RPMI8226 (cell line): ENCODE measurements at places on chromosomes 4 and X.

DNA sequence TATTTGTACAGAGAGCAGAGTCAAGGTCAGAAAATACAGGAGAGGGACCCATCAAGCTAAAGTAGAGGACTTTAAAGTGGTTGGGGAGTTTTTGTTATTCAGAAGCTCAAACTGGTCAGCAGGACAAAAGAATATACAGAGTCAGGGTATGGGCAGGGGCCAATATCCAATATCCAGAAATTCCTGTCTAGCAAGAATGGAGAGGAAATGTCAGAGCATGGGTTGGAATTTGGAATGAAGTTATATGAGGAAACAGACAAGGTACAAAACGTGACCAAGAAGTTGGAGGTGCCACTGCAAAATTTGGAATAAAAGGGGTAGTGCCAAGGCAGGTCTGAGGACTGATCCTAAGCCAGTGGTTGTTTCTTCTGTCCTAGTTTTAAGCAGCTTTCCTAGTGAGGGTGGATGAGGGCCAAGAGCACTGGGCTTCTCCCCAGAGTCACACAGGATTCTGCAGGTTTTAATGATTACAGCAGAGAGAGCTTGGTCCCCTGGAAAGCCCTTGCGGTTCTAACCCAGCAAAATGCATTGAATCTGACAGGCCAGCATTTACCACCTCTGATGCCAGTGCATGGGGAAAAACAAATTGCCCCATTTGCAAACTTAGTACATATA lies 304.7 kb upstream of the FTHL17 start:
- no peak for DNase-seq

DNA sequence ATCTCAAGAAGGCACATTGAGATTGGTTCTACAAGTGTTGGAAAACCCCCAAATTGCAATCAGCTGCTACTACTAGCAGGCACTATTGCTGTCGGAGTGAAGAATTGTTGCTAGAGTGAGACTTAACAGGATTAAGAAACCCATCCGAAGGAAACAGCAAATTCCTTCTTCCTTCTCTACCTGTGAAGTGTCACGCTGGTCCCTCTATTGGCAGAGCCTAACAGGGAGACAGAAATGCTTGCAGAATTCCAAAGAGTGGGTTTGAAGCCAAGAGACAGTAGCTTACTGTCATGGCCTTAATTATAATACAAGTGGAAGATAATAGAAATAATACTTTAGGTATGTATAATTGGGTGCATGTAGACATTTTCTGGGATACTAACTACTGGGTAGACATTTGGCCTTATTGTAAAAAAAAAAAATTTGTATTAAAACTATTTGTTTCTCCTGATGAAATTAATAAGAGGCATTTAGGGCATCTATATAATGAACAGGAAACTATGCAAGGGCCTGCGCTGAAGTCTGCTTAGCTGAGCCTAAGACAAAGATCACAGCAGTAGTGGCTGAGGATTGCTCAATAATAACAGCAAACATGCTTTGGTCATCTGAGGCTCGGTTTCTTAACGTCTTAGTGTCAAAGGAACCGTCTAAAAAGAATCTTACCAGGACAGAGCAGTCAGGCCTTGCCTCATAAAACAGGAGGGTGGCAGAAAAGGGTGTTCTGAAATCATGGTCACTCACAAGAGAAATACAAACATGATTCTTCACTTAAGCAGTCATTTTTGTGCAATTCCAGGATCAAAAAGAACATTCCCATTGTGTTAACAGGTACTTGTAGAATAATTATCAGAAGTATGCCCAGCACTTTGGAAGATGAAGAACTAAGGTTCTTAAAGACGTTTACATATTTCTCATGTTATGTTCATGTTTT lies 40.8 kb downstream of the FAM241A start:
- DNase-seq, result no peak

DNA sequence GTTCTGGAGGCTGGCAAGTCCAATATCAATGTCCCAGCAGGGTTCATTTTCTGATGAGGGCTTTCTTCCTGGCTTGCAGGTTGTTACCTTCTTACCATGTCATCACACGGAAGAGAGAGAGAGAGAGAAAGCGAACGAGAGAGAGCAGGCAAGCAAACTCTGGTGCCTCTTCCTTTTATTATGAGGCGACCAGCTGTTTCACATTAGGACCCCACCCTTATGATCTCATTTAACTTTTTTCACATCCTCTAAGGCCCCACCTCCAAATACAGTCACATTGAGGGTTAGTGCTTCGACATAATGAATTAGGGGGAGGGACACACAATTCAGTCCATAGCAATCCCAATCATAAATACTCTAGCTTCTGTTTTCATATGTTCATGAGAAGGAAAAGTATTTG lies 10.6 kb upstream of the GPR174 start:
- DNase-seq, result no peak

GRCh38 chrX:37047776-37048175 lies 39.6 kb downstream of the FAM47C start:
- no peak for DNase-seq

GRCh38 chr4:151304755-151305154 lies 20.6 kb downstream of the SH3D19 start:
- DNase-seq, result no peak

DNA sequence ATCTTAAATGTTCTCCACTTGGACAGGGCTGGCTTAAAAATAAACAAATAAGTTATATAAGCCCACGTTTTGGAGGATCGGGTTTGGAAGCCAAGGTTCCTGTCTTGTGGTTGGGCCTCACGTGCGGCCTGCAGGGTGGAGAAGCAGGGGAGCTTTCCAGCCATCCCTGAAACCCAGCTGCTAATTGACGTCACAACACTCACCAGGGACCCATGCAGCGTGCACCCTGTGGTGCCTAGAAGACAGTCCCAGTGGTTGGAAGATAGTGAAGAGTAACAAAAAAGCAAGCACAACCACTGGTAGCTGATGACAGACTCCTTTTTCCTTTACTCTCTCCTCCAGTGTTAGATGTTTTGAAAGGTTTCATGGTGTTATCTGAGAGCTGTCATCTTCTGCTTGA lies 142.0 kb upstream of the RBPJ start:
- no peak for DNase-seq

DNA sequence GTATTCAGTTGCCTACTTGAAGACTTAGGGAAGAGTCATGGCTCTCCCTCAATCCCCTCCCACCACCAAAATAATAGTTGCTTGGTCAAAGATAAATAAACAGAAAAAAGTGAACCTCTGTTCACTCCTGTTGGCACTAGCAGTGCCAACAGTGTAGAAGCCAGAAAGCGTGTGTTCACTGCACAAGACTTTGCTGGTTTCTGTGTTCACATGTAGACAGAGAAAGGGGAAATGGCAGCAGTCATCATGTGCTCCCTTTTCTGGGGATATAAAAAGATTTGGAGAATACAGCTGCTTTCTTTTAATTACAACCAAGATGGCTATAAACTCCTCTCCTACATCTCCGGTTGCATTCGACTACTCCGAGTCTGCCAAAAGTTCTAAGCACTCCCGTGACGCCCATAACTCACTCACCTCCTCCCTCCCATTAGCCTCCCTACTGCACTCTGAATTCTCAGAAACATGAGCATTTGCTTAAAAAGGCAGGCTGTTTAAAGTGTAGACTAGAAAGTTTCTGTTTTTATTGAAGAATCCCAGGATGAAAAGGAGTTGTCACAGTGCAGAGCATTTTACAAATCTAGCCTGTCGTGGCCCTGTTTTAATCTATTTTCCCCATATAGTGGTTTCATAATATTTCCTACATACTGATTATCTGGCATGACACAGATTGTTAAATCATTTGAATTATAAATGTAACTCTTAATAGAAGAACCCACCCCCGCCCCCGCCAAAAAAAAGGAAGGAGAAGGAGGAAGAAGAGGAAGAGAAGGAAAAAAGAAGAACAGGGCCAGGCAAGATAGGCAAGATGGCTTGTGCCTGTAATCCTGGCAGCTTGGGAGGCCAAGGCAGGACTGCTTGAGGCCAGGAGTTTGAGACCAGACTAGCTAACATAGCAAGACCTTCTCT lies 16.7 kb downstream of the LGI2 start:
- no peak for DNase-seq

DNA sequence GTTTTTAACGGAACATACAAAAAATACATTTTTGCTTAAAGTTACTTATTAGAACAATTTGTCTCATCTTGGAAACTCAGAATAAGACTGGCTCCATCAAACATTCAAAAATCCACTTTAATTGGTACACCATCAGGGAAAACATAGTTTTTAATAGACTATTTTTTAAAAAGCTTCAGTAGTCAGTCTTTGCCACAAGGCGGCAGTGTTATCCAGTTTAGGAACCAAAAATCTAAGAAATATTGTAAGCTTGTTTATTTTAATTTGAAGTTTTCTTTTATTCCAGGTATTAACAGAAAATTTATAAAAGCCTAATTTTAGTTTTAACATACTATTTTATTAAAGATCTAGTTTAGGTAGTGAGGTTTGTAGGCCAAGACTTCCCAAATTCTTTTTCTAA lies 107.7 kb downstream of the APOOL start:
- DNase-seq, result peak; percentile 15

DNA sequence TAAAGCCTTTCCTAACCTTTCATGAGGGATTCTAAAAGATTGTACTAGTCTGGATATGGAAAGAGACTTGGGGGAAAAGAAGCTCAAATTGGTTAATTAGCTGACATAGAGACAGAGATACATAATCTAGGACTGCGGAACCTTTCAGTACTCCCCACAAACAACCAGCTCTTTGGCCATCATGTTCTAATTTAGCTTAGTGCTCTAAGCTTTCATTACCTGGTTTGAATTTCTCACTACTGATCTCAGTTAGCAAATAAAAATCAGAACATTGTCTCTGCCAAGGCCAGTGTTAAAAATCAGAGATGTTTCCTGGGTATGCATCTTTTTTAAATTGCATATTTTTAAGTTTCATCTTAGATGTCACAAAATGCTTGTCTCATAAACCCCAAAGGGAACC lies 254.4 kb downstream of the GLUD2 start:
- DNase-seq, result no peak

DNA sequence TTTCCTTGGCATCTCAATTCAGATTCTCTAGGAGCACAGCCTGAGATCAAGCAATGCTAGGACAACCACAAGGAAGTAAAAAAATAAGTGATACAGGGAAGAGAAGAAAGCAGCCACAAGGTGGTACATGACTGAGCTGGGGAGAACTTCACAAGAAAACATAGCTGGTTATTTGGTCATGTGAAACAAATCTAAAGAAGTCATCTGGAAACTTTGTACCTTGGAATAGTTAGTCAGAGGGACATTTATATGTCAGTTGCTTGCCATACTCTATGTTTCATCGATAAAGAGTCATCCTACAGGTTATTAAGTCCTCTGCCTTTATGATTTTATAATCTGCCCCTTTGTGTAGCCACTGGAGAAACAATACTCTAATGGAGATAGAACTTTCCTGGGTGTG lies 575.1 kb downstream of the IL15 start:
- no peak for DNase-seq

DNA sequence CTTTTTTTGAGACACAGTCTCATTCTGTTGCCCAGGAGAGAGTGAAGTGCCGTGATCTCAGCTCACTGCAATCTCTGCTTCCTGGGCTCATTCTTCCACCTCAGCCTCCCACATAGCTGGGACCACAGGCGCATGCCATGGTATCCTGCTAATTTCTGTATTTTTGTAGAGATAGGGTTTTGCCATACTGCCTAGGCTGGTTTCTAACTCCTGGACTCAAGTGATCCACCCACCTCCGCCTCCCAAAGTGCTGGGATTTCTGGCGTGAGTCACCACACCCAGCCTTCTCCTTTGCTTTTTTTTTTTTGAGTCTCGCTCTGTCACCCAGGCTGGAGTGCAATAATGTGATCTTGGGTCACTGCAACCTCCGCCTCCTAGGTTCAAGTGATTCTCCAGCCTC lies 94.1 kb downstream of the PDS5A start:
- DNase-seq, result no peak

DNA sequence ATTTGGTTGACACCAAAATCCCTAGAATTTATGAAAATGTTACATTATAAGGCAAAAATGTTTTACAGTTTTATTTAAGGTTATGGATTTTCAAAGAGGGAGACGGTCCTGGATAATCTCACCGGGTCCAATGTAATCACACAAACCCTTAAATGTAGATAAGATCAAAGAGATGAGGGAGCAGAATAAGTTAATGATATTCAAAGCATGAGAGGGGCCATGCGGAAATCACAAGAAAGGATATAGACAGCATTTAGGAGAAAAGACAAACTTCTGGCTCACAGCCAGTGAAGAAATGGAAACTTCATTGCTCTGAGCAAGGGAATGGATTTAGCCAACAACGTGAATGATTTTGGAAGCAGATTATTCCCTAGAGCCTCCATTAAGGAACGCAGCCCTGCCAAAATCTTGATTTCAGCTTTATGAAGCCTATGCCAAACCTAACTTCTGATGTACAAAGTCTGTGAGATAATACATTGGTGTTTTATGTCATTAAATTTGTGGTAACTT lies 684.4 kb upstream of the GNPDA2 start:
- no peak for DNase-seq

GRCh38 chrX:151754047-151754429 lies 19.5 kb downstream of the CNGA2 start:
- DNase-seq, result no peak

- no peak for DNase-seq
These were observed 48.3 kb upstream of the MAN2B2 start for GRCh38 chr4:6526671-6527091.

DNA sequence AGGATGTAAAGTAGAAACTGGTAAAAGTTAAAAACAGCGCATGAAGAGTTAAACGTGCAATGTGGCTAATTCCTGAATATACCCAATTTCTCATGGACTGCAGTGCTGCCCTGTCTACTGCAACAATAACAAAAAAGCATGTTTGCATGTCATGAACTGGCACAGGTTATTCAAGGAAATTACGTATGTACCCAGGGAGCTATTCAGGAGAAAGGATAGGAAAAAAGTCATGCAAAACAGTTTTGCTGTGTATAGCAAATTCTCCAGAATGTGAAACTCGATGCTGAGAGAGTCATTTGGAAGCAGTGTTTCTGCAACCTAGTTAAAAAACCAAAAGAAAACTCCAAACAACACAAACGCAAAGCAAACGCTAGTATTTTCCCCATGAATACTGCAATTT lies 381.5 kb upstream of the PRKX start:
- DNase-seq, result no peak

GRCh38 chrX:36583674-36584073 lies 424.5 kb upstream of the FAM47C start:
- no peak for DNase-seq
